Stimulated activated CD8-positive, alpha-beta memory T cell treated with anti-CD3 and anti-CD28 coated beads, Interleukin-7, amount 100 ng/mL, for 1 hour (primary cell): ENCODE measurements at places on chromosomes 16 and 17.

GRCh38 chr16:66517586-66518263 lies 32.2 kb downstream of the TK2 start:
- no peak for DNase-seq

DNA sequence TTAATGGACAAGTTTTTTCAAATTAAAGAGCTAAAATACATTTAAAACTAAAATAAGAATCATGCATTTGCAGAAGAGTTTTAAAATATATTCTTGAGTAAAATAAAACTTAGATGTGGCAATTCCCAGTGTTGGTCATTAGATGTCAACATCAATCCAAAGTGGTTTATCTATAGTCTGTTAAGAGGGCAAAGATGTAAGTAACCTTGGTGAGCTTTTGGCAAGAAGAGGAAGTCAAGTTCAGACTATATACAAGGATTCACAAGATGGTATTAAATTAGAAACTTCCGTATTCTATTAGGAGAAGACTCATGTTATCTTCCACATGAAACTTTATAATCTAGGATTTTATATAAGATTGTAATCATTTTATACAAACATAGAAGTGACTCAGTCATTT lies 73.1 kb downstream of the CEP95 start:
- DNase-seq = no peak

DNA sequence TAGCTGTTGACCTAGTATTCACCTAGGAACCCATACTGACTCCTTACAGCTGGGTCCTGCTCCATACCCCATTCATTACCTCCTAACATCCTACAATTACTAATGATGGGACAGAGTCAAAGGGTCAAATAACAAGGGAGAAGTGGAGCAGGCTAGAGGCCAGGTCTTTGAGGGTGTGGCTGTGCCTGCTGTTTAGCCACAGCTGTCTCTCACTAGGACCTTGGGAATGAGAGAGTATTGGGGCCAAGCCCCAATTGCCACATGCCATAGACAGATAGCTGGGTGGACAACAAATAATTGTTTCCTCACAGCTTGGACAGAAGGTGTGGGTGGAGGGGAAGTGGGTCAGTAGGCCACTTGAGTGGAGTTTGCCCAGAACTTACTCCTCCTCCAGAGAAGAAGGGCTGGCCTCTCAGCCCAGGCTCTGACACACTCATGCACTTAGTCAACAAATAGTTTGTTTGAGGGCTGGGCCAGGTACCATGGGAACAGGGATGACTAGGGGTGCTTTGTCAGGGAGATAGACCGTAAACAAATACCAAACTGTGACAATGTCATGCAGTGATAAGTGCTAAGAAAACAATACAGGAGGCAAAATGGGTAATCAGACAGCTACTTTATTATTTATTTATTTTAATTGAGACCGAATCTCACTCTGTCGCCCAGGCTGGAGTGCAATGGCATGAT lies 10.2 kb upstream of the CENPT start:
- DNase-seq = no peak

DNA sequence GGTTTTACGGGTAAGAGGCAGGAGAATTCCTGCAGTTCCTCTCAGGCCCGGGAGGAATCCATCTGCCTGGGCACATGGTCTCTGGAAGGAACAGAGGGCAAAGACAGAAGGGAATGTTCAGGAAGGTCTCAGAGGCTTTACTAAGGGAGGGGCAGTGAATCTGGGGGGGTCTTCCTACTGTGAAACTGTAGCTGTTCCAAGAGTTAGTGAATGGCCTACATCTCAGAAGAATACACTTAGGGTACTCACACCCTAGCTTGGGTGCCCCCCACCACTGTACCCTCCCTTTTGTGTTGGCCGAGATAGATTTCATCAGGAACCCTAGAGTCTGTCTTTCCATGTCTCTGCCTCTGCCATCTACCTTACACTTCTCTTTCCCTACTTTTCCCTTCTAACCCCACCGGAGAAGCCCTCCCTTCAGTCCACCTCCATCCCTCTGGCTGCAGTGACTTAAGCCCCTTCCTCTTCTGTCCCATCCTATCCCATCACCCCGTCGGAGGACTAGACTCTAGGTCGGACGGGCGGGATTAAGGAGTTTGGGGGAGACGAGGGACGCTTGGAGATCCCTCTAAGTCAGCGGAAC lies 316 bp downstream of the DLG4 start:
- no peak for DNase-seq

DNA sequence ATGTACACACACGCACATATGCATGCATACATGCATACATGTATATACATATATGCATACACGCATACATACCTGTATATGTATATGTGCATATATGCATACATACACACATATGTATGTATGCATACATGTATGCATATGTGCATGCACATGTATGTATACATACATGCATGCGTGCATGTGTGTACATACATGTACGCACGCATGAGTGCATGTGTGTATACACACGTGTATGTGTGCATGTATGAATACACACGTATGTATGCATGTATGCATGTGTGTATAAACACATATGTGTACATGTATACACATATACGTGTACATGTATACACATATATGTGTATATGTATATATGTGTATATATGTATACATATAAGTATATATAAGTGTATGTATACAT lies 28.5 kb upstream of the DLX3 start:
- no peak for DNase-seq

DNA sequence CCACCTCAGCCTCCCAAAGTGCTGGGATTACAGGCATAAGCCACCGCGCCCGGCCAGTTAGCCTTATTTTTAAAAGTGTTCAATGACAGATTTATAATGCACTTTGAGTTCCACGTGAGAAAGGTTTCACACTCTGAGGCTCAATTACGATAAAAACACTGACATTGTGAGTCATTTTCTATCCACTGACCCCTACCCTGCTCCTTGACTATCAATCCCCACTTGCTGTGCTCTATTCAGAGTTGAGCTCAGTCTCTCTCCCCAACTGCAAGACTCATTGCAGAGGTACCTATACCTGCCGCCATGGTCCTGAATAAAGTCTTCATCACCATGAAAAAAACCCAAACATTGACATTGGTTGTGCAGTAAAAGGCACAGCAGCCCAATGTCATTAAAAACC lies 8.5 kb downstream of the GFOD2 start:
- no peak for DNase-seq

DNA sequence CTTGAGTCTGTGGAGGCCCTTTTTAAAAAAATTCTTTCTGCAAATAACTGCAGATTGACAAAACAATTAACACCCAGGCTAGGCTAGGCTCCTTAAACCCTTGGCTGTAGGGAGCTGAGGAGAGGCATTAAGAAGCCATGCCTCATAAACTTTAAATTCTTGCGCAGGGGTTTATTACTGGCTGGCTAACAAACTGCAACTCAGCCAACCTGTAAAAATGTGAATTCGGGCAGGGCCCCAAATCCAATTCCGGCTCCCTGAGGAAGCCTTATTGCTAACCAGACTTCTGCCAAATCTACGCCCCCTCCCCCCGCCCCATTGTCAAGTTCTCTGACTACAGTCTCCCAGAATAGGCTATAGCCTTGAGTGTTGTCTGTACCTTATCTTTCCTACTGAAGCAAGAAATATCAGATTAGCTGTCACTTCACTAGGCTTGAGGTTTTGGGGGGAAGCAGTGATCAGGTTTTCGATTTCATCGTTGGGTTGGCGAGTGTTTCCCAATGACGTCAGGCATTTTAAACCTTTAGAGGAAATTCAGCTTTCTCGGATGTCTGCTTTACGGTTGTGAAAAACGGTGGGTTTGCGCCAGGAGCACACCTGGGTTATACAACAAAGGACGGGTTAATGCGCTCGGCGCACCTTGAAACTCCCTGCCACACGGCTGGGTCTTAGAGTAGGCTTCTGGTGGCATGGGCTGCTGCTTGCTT lies 2.0 kb downstream of the CDH3 start:
- no peak for DNase-seq

DNA sequence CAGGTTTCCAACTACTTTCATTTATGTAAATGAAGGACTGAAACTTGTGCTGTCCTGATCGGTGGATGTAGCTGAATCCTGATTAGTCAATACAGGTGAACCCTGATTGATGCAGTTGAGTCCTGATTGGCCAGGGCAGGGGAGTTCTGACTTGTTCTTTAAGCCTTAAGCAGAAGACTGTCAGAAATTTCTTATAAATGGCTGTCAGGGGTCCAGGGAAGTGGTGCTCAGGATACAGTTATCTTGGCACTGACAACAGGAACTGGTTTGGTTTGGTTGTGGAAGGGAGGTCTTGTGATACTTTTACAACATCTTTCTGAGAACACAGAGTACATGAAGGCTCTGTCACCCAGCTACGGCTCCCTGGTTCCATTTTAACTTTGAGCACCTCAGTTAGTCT lies 132.1 kb downstream of the KCNJ12 start:
- no peak for DNase-seq

DNA sequence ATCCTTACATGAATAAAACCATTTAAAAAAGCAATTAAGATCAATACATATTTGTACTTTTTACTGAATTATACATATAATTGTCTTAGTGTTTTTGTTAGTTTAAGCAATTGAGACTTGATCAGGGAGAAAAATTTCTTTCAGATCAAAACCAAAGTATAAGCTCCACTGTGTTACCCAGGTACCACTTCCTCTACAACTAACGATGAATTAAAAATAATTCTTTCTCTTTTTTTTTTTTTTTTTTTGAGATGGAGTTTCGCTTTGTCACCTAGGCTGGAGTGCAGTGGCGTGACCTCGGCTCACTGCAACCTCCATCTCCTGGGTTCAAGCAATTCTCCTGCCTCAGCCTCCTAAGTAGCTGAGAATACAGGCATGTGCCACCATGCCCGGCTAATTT lies 6.8 kb downstream of the FBXO47 start:
- DNase-seq = no peak

- DNase-seq = no peak
Measured at GRCh38 chr17:68849673-68850610, 105.2 kb downstream of the ABCA8 start.

- no peak for DNase-seq
Measured at GRCh38 chr17:16293931-16294330, 59.3 kb downstream of the CENPV start.

DNA sequence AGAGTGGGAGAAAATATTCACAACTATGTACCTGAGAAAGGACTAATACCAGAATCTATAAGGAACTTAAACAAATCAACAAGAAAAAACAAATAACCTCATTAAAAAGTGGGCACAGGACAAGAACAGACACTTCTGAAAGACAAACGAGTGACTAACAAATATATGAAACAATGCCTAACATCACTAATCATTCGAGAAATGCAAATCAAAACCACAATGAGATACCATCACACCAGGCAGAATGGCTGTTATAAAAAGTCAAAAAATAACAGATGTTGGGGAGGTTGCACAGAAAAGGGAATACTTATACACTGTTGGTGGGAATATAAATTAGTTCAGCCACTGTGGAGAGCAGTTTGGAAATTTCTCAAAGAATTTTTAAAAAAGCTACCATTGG lies 83.5 kb upstream of the WSCD1 start:
- no peak for DNase-seq

GRCh38 chr16:74607310-74607961 lies 522 bp upstream of the GLG1 start:
- DNase-seq = no peak

DNA sequence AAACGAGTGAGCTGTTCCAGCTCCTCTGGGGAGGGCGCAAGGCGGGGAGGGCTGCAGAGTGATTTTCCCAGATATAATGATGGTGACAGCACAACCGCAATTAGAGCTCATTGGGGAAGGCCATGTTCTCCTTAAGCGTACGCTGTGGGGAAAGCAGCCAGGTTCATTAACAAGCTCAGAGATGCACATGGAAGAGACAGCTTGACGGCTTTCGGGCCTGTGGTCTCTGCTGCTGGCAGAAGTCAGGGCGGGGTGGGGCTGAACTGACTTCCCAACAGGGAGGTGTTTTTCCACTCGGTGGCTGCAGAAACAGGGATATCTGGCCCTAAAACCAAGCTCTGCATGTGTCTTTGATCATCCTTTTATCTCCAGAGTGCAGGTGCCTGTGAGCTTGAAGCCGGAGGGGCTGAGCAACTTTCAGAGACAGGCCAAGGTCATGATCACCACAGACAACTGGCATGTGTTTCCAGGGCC lies 24.0 kb upstream of the CACNG1 start:
- DNase-seq = no peak

DNA sequence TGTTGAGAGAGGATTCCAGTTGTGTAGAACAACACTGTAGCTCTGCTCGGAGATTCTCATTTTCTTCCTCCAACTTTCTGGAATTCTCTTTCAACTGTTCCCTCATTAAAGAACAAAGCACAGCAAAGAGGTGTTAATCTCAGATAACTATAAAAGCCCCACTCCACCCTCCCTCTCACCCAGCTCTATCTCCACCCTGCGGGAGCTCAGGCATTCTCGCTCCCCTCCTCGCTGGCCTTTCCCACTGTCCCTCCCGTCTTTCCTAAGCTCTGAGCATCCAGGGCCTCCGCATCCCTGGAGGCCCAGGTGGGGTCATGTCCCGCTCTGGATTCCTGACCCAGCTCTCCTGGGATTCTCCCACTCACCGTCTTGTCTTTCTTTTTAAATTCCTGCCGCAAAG lies 35.1 kb downstream of the DHX38 start:
- DNase-seq = no peak

DNA sequence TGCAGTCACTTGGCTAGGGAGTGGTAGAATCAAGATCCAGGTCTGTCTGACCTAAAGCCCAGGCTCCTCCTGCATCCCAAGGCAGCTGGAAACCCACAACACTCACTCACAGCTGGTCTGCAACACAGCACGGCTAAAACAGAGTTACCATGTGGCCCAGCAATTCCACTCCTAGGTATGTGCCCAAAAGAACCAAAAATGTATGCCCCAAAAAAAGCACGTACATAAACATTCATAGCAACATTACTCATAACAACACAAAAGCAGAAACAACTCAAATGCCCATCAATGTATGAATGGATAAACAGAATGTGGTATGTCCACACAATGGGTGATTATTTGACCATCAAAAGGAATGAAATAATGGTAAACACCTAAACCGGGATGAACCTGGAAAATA lies 8.9 kb downstream of the TVP23A start:
- DNase-seq = no peak

DNA sequence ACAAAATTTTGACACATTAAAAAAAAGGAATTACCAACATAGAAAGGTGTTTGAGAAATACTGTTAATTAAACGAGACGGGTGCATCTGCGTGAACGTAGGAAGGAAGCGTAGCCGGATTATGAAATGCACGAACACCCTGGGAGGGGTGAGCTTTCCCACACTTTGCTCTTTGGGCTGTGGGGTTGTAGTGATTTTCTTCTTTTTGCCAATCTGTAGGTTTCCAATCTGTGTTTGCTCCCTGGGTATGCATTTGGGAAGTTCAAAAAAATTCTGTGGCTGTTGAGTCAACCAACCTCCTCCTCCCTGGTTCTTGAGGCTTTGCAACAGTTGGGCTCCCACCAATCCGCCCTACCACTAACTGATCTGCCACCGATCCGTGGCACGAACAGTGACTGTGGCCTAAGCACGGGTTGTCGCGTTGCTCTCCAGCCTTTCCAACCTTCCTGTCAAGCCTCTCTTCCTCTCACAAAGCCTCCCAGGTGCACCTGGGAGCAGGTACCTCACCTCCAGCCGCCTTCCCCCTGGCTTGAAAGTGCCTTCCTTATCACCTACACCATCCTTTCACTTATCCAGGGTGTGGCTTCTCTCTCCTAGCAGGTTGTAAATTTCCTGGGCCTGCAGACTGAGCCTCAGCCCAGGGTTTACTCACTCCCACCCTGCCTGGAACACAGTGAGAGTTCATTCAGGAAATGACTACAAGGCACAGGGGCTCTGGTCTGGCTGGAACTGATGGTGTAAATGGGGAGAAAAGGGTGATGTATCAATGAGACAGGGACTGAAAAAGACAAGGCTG lies 16.6 kb downstream of the RTN4RL1 start:
- no peak for DNase-seq
